ENCODE measurements at places on chromosomes 1 and 21.

DNA sequence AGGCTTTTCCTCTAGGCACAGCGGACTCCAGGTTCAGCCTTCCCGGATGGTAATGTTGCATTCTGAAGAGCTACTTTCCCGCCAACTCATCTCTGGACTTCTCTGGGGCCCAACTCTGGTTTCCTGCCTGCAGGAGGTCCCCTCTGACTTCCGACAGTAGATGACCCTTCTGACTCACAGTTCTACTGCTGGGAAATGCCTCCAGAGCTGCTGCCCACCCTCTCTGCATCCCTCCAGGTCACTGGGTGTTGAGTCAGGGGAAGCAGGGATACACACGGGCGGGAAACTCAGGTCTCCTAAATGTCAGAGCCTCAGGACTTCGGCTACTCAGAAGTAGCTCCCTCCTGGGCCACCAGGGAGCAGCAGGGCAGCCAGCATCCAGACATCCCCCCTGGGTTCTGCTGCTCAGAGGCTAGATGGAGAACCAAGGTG is 2.1 kb upstream of the KIF21B start:
- DNase-seq, result no peak

DNA sequence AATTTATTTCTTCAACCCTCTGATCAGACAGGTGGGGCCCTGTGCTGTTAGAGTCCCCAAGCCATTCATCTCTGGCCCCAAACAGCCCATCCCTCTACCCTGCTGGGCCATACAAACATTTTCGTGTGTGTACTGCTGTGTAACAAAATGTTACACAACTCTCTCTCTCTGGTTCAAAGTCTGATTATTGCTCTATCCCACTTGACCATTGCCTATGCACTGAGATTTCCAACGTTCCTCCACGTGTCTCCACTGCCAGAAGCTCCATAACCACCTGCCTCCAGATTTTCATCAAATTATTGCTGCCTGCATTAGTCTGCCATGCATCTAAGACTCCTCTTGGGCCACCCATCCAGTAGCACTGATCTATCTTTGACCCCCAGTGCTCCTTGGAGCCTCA is 104.8 kb downstream of the ELAVL4 start:
- DNase-seq, result no peak

DNA sequence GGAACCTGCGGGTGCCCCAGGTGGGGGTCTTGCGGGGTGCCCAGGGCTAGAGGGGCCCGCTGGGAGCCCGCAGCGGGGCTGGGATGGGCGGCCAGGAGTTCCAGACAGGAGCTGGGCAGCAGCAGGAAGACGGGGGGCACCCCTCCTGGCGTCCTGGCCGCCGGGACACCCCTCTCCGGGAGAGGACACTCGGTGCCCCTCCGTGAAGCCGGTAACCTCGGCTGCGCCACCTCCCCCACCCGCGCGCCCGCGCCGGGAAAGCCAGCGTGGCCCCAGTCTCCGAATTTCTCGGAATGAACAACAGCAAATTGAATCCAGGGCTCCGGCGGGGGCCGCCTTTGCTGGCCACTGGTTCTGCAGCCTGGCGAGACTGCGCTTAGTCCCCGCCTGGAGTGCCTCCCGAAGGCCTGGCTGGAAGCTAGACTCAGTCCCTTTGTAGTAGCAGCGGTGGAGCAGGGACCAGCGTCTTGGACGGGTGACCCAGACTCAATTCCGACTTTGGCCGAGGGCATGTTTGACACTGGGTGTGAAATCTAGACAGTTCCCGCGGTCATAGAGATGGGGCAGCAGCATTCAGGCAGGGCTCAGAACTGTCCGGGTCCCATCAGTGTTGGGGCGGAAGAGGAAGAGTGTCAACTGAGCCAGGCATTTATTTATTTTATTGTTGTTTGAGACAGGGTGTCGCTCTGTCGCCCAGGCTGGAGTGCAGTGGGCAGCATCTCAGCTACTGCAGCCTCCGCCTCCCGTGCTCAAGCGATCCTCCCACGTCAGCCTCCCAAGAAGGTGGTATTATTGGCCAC is 773 bp downstream of the IFNGR2 start:
- no peak for DNase-seq

DNA sequence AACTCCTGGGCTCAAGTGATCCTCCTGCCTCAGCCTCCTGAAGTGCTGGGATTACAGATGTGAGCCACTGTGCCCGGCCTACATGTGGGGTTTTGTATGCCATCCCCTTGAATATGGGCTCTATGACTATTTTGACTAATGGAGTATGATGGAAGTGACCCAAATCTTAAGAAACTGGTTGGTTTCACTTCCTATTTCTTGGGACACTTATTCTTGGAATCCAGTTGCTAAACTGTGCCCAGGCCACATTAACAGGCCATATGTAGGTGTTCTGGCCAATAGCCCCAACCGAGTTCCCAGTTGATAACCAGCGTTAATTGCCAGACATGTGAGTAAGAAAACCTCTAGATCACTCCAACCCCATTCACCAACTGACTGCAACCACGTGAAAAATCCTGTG is 36.3 kb upstream of the CLIC4 start:
- no peak for DNase-seq

- no peak for DNase-seq
Measured at GRCh38 chr1:248834343-248834940, 3.6 kb upstream of the ZNF672 start.

- no peak for DNase-seq
Measured at GRCh38 chr1:20367626-20368025, 77.0 kb downstream of the VWA5B1 start.

DNA sequence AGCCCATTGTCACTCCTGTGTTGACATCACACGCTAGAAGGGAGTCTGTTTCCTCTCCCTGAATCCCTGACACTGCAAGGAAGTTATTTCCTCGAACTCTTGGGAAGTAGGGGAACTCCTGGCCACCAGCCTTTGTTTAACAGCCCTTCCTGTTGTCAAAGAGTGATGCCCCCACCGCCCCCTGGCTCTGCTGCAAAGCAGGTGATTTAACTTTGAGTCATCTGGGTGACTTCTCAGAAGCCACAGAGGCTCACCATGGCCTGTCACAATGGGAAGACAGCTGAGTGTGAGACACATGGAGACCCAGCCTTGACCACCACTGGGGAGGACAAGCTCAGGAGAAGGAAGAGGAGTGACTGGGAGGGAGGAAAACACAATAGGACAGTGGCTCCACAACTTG is 182.8 kb downstream of the PSMG1 start:
- no peak for DNase-seq

DNA sequence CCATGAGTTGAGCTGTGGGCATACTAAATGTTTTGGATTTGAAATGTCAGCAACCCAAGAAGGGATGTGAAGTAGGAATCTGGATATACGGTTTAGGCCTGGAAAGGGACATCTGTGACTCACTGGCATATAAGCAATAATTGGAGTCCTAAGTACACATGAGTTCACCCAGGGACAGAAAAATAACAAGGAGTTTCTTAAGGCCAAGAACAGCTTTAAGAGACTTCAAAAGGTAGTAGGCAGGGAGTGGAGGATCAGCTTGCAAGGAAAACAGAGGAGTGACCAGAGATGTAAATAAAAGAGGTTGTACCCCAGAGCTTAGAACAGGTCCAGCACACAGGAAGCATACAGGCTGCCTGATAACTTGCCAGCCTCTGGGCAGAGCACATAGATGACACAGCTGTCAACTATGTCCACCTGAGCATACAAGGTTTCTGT is 28.1 kb downstream of the TMEM50B start:
- DNase-seq, result no peak

GRCh38 chr1:15430787-15431570 is 7.3 kb upstream of the CTRC start:
- DNase-seq, result no peak

DNA sequence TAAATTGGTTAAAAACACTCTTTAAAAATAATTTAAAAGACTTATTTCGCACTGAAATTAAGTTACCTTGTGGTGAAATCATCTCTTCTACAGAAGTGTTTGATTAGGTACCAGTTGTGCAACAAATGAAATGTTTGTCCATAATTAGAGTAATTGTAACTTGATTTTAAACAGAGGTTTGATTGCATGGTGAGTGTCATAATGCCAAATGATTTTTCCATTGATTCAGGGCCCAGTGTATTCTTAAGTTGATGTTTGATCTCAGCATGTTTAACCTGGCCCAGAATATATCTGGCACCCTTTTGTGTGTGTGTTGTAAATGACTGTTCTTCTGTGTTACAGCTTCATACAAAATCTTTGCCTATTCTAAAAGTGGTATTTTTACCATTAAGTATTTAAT is 28.5 kb downstream of the LRRC8B start:
- DNase-seq, result no peak

GRCh38 chr1:29264773-29265389 is 28.6 kb downstream of the PTPRU start:
- no peak for DNase-seq

- DNase-seq, result no peak
Measured at GRCh38 chr1:96519851-96520578, 201.6 kb upstream of the PTBP2 start.

GRCh38 chr1:162011337-162012012 is 12.2 kb downstream of the OLFML2B start:
- no peak for DNase-seq

GRCh38 chr1:215269955-215270354 is 187.4 kb downstream of the KCNK2 start:
- DNase-seq, result no peak

- no peak for DNase-seq
Measured at GRCh38 chr1:162882248-162882674, 21.3 kb upstream of the CCDC190 start.

All from AG09319 (cell line).